Lower lobe of right lung (tissue), 2 donors: ENCODE measurements at places on chromosomes 13 and 19.

- H3K4me1 ChIP-seq = peaks cover 38% of the 10 kb centered on the region
- H3K27me3 ChIP-seq = no peaks in the 10 kb centered on the region
- H3K4me3 ChIP-seq = peak overlapping the region; percentile 56
- H3K27ac ChIP-seq = peak overlapping the region; percentile 70
- H3K36me3 ChIP-seq = peaks cover 21% of the 10 kb centered on the region
Observed at GRCh38 chr19:48624791-48625723, 5.8 kb downstream of the SPHK2 start.

GRCh38 chr19:49831592-49831991 lies 13.5 kb downstream of the MED25 start:
- DNase-seq = no peak
- peaks cover 99% of the 10 kb centered on the region for H3K36me3 ChIP-seq
- H3K27me3 ChIP-seq = no peaks in the 10 kb centered on the region
- H3K27ac ChIP-seq = no peak overlapping the region
- H3K4me1 ChIP-seq = no peaks in the 10 kb centered on the region
- H3K4me3 ChIP-seq = no peak overlapping the region

DNA sequence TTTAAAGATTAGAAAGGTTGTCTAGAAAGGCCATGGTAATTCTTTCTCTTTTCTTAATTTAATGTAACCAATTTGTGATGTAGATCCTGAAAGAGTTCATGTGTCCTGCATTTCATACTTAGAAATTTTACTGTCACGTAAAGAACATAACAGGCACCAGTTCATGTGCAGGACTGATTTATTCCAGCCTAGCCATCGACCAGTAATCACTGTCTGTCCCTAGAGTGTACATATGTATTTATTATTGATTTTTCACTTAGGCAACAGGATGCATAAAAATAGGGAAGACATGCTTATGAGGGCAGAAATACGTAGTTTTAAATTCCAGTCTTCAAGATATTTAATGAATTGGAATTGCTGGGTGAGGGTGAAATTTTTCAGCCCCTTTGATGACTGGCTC lies 37.6 kb downstream of the TDRD12 start:
- no peaks in the 10 kb centered on the region for H3K27me3 ChIP-seq
- no peak for DNase-seq
- H3K27ac ChIP-seq = no peak overlapping the region
- H3K4me1 ChIP-seq = no peaks in the 10 kb centered on the region
- no peaks in the 10 kb centered on the region for H3K36me3 ChIP-seq
- H3K4me3 ChIP-seq = no peak overlapping the region

- no peak overlapping the region for H3K4me3 ChIP-seq
- H3K4me1 ChIP-seq = no peaks in the 10 kb centered on the region
- H3K27me3 ChIP-seq = no peaks in the 10 kb centered on the region
- no peak overlapping the region for H3K27ac ChIP-seq
Observed at GRCh38 chr13:38399535-38399934, 49.9 kb downstream of the UFM1 start.

GRCh38 chr19:44607917-44608316 lies 5.4 kb upstream of the IGSF23 start:
- no peaks in the 10 kb centered on the region for H3K36me3 ChIP-seq
- H3K4me1 ChIP-seq = peaks cover 33% of the 10 kb centered on the region
- H3K27me3 ChIP-seq = no peaks in the 10 kb centered on the region

DNA sequence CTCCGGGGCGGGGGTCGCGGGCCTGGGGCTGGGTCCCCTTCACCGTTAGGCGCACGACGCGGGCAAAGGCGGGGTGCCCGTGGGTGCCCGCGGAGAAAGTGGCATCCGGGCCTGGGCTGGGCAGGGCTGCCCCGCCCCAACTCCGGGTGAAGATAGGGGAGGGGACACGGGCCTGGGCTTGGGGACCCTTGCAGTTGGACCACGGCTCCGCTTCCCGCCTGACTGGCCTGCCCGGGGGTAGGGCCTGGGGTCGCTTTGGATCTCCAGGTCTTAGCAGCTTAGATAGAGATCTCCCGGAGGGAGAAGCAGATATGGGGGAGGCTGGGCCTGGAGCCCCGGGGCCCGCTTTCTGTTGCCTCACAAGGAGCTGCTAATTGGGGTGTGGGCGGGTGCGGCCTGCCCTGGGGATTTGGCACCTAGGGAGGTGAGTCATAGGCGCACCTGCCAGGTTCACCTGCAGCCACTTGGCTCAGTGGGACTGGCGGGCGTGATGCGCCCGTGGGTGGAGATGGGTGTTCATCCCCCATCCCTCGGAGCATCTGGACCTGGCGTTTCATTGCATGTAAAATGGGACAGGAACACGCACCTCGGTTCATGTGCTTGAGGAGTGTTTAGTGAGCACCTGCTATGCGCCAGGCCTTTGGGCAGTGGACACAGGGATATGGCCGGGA lies 585 bp downstream of the MAP1S start:
- DNase-seq = peak; percentile 73
- peaks cover 20% of the 10 kb centered on the region for H3K36me3 ChIP-seq
- H3K27ac ChIP-seq = peak overlapping the region; percentile 82

DNA sequence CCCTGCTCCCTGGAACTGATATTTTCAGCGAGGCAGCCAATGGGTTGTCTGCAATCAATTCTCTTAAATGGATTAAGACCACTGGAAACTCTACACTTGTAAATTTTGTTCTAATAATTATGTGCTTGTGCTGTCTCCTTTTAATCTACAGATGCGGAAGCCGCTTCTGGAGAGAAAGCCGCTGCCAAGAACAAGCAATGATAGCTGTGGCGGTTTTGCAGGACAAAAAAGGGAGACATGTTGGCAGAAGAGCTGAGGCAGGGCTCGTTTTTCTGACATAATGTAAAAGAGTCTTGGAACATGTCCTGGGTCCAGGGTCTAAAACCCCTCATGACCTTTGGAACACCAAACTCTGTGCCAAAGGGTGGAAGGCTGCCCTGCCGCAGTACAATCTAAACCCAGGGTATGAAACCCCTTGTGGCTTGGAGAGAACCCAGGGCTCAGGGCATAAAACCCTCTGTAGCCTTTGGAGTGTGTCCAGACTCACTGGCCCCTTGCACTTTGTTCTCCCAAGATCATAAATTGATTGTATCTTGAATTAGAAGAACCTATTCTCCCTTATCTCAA lies 12.7 kb downstream of the ZNF417 start:
- no peaks in the 10 kb centered on the region for H3K27me3 ChIP-seq
- no peak for DNase-seq
- H3K27ac ChIP-seq = no peak overlapping the region
- H3K4me3 ChIP-seq = no peak overlapping the region
- no peaks in the 10 kb centered on the region for H3K4me1 ChIP-seq

DNA sequence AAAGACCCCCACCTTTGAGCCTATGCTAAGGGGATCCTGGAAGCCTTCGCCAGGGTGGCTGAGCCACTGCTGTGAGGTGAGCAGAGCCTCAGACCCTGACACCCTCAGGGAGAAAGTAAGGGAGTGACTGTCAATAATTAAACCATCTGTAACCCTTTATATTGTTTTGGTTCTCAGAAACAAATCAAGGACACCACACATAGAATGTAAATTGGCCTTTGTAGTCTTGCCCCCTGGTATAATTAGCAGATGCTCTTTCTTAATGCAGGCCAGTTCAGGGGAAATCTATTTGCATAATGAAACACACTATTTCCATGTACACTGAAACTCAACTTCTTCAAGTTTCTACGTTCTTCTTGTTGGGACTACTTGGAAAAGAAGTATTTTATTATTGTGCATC lies 127.7 kb upstream of the EDNRB start:
- no peak overlapping the region for H3K4me3 ChIP-seq
- no peaks in the 10 kb centered on the region for H3K4me1 ChIP-seq
- DNase-seq = no peak
- H3K27ac ChIP-seq = no peak overlapping the region

- H3K4me1 ChIP-seq = no peaks in the 10 kb centered on the region
- DNase-seq = no peak
Observed at GRCh38 chr19:16520986-16521624, 21.1 kb downstream of the CHERP start.

DNA sequence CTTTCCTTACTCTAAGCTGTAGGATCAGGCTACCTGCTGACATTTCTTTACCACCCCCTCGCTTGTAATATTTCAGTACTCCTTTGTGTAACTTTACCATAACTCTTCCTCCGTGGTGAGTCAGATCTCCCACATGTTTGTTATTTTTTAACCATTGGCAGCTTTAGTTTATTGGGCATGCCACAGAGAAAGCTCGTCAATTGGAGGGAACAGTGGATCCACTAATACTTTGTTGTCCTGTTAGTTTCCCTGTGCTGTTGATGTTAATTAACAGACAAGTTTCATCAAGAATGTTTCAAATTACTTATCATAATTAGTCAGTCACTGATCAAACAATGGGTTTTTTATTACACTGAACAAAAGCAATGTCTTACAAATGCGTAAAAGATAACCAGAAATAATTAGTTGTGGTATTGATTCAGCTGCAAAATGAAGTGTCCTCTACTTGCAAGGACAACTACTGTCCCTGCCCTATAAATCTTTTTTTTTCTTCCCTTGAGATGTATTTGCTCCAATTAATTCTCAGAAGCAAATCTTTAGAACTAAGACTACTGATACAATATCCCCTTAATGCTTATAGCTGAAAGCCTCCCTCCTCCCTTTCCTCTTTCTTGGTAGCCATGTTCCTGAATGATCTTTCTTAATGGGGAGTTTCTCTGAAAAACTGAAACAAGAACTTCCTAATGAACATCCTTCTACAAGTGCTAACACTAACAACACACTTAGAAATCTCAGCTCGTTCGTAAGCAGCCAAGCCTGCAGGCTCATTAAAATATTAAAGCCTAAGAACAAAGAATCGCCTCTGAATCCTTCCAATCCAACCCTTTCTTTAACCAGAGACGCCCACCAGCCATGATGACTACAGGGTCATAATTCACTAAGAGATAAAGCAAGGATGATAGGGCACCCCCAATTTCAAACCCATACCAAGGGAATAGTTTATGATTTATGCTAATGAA lies 22.2 kb downstream of the EFNB2 start:
- H3K4me1 ChIP-seq = no peaks in the 10 kb centered on the region
- H3K27me3 ChIP-seq = no peaks in the 10 kb centered on the region
- no peak overlapping the region for H3K4me3 ChIP-seq
- H3K27ac ChIP-seq = no peak overlapping the region
- no peak for DNase-seq
- H3K36me3 ChIP-seq = no peaks in the 10 kb centered on the region

GRCh38 chr13:98541701-98542203 lies 35.2 kb downstream of the STK24 start:
- H3K4me3 ChIP-seq = no peak overlapping the region
- H3K27ac ChIP-seq = no peak overlapping the region
- no peaks in the 10 kb centered on the region for H3K27me3 ChIP-seq
- H3K36me3 ChIP-seq = no peaks in the 10 kb centered on the region

DNA sequence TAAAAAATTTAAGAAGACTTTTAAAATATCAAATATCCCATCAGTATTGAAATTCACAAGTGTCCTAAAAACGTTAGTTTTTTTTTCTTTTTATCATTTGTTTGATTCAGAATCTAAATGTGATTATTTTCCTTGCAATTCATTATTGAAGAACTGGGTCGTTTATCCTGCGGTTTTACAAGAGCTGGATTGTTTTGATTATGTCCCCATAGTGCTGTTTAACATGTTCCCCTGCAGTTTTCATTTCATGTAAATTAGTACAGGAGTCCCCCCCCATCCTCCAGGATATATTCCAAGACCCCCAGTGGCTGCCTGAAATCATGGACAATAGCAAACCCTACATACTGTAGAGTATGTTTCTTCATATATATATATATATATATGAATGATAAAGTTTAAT lies 105.7 kb downstream of the KCTD15 start:
- peaks cover 25% of the 10 kb centered on the region for H3K4me1 ChIP-seq
- H3K36me3 ChIP-seq = no peaks in the 10 kb centered on the region
- H3K27me3 ChIP-seq = peaks cover 19% of the 10 kb centered on the region
- DNase-seq = no peak
- no peak overlapping the region for H3K27ac ChIP-seq
- H3K4me3 ChIP-seq = no peak overlapping the region

GRCh38 chr19:48473161-48473966 lies 4.2 kb downstream of the CYTH2 start:
- no peak overlapping the region for H3K4me3 ChIP-seq
- no peaks in the 10 kb centered on the region for H3K27me3 ChIP-seq
- H3K36me3 ChIP-seq = peaks cover 83% of the 10 kb centered on the region
- no peak for DNase-seq
- H3K27ac ChIP-seq = no peak overlapping the region

GRCh38 chr19:10460714-10461046 lies 40.3 kb downstream of the PDE4A start:
- peaks cover 61% of the 10 kb centered on the region for H3K36me3 ChIP-seq
- no peak overlapping the region for H3K4me3 ChIP-seq
- no peak for DNase-seq
- peaks cover 3% of the 10 kb centered on the region for H3K4me1 ChIP-seq

DNA sequence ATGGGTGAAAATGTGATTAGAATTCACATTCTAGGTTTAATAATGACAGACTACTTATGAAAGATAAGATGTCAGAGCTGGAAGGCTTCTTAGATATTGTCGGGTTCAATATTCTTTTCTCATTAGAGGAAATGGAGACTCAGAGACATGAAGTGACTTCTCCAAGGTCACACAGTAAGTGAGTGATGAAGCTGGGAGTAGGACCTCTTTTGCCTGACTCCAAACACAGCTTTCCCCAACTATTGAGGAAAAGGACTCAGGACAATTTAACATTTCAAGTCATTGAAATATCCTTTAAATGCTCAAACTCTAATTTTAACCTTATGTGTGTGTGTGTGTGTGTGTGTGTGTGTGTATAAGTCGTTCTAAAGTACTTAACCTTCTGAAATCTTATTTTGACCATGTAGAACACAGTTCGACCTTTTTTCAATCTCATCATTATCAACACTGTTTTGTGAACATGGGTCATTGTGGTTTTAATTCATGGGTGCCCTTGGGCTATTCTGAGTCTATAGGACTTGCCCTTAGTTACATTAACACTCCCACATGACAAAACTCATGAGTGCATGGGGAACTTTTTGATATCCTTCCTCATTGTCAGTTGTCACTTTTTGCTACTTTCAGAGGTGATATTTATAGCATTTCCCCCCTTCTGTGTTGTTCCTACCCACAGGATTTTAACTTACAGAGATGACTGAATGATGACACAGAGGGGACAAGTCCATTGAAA lies 53.0 kb downstream of the LRCH1 start:
- peaks cover 76% of the 10 kb centered on the region for H3K4me1 ChIP-seq
- no peaks in the 10 kb centered on the region for H3K36me3 ChIP-seq
- no peaks in the 10 kb centered on the region for H3K27me3 ChIP-seq
- H3K4me3 ChIP-seq = no peak overlapping the region
- peak overlapping the region; percentile 32 for H3K27ac ChIP-seq

- no peak for DNase-seq
- peaks cover 4% of the 10 kb centered on the region for H3K27me3 ChIP-seq
- H3K4me1 ChIP-seq = no peaks in the 10 kb centered on the region
- no peaks in the 10 kb centered on the region for H3K36me3 ChIP-seq
Observed at GRCh38 chr19:28987177-28987576, 225.8 kb downstream of the UQCRFS1 start.

- H3K4me3 ChIP-seq = no peak overlapping the region
- H3K36me3 ChIP-seq = peaks cover 38% of the 10 kb centered on the region
- no peaks in the 10 kb centered on the region for H3K27me3 ChIP-seq
- H3K4me1 ChIP-seq = no peaks in the 10 kb centered on the region
- no peak overlapping the region for H3K27ac ChIP-seq
- peak; percentile 47 for DNase-seq
Observed at GRCh38 chr19:54179921-54180461, 7.0 kb upstream of the TMC4 start.

GRCh38 chr19:46409191-46409590 lies 4.2 kb downstream of the CCDC8 start:
- H3K4me3 ChIP-seq = no peak overlapping the region
- no peaks in the 10 kb centered on the region for H3K36me3 ChIP-seq
- H3K27ac ChIP-seq = no peak overlapping the region
- peak; percentile 18 for DNase-seq
- peaks cover 21% of the 10 kb centered on the region for H3K4me1 ChIP-seq

- DNase-seq = no peak
- no peaks in the 10 kb centered on the region for H3K27me3 ChIP-seq
- peaks cover 11% of the 10 kb centered on the region for H3K4me1 ChIP-seq
- H3K4me3 ChIP-seq = no peak overlapping the region
- peak overlapping the region; percentile 66 for H3K27ac ChIP-seq
Observed at GRCh38 chr19:40580619-40581018, 3.9 kb downstream of the SHKBP1 start.
